ENCODE measurements at places on chromosomes 16 and 17.

DNA sequence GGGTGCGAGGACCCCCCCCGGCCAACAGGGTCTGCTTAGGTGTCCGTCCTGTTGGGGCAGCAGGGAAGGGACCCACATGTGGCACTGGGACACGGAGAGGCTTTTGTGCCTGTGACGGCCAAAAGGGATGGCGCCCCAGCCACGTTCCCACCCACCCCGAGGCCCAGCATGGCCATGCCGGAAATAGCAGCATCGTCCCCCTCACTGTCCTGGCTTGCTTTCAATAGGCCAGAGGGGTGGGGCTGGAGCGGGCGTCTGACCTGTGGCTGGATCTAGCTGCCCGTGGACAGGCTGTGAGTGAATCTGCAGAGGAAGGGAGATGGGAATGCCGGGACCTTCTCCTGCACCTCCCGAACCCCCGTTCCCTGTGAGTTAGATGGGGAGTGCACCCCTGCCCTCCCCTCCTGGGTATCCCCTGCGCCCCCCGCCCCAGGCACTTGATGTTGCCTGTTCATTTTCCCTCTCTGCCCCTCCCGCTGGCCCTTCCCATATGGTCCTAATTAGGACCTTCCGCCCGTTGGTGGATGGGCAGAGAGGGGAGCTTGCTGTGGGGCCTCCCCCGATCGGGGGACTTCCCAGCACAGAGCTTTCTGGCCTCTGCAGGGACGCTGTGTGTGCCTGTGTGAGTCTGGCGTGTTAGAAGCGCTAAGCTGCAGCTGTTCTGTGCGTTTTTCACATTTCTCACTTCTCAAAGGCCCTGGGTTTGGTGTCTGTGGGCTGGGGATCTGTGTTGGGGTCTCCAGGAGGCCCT lies 292.8 kb downstream of the SEC14L1 start:
- no peak for DNase-seq

- DNase-seq: no peak
Observed at GRCh38 chr16:28000314-28001169, 63.0 kb downstream of the GSG1L start.

GRCh38 chr16:69720822-69721430 lies 5.4 kb downstream of the NQO1 start:
- no peak for DNase-seq

- DNase-seq: peak; percentile 52
Observed at GRCh38 chr17:81409190-81409935, 14.1 kb downstream of the BAHCC1 start.

GRCh38 chr17:48121923-48122664 lies 14.5 kb downstream of the SNX11 start:
- DNase-seq: no peak

- DNase-seq: no peak
Observed at GRCh38 chr17:72345088-72345487, 224.3 kb downstream of the SOX9 start.

DNA sequence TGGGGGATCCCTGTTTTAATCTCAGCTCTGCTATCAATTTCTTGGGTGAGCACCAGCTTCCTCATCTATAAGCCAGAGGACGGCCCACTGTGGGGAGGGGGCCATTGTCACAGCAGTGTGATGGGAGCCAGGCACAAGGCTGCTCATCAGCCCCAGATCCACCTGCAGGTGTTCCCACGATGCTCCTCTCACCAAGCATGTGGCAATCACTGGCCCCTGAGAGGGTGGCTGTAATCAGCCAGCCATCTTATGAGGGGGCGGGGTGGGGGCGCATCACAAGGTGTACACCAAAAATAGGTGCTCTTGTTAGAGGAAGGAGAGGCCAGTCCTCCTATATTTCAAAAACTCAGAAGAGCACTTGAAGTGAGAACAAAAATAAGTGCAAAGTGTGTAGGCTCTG lies 31.2 kb downstream of the HNF1B start:
- no peak for DNase-seq

DNA sequence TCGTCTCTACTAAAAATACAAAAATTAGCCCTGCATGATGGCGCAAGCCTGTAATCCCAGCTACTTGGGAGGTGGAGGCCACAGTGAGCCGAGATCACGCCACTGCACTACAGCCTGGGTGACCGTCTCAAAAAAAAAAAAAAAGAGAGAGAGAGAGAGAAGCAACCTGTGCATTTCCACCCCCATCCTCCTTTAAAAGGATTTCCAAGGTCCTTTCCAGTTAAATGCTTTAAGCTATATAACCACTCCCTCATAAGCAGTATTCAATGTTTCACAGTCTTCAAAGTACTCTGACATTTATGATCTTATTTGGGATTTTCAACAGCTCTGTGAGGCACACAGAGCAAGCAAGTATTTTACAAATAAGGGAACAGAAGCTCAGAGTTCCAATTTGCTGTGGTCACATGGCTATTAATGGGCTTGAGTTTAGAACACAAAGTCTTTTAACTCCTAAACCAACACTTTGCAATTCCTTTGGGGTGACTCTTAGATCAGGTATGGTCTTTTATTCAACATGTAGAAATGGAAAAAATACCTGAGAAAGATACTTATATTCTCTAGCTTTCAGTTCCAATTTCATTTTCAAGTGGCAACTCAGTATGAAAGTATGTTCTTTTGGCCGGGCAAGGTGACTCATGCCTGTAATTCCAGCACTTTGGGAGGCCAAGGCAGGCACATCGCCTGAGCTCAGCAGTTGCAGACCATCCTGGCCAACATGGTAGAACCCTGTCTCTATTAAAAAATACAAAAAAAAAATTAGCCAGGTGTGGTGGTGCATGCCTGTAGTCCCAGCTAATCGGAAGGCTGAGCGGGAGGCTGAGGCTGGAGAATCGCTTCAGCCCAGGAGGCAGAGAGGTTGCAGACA lies 31.3 kb downstream of the SPOP start:
- peak; percentile 88 for DNase-seq

DNA sequence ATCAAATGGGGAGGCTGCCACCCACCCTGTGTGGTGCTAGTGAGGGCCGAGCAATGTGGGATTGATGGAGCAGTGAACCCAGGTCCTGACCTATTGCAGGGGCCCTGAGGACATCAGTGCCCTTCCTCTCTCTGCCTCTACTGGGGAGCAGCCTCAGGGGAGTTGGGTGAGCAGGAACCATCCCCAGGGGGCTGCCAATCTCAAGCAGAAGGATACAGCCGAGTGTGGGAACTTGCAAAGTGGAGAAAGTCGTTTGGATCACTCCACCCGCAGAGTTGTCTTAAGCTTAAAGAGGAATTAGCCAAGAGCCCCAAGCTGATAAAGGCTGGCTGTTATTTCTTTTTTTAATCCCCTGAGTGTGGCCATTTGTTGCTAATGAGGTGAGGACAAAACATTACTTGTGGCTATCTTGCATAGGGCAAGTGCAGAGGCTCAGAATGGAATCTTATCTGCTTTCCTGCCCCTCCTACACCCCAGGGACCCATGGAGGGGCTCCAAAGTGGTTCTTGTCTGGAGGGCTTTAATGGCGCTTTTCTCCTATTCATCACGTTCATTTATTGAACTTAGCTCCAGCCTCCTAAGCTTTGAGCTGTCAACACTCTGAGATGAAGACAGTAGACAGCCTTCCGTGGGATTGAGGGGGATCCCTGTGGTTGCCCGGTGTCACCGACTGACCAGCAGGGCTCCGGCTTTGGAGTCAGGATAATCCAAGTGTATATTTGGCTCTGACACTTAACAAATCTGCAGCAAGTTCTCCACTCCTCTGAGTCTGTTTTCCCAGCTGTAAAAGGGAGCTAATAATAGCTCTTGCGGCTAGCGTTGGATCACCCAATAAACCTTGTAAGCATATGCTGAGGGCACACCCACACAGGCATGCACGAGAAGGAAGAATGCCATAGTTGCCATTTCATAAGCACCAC lies 45.1 kb downstream of the MYH11 start:
- peak; percentile 86 for DNase-seq

DNA sequence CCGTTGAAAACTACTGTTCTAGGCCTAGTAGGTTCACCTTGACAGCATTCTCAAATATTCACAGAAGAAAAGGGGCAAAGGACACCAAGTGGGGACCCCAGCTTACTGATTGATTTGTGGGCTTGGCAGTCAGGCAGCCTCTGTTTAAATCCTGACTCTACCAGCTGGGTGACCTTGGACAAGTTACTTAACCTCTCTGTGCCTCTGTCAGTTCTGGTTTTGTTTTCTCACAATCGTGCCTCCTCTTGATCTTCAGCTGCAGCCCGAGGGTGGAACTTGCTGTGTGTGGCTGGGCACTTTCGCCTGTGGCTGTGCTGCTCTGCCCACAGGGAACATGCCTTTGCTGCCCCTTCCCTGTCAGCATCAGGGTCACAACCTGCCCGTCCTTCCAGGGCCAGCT lies 17.8 kb downstream of the RAP1GAP2 start:
- DNase-seq: no peak

DNA sequence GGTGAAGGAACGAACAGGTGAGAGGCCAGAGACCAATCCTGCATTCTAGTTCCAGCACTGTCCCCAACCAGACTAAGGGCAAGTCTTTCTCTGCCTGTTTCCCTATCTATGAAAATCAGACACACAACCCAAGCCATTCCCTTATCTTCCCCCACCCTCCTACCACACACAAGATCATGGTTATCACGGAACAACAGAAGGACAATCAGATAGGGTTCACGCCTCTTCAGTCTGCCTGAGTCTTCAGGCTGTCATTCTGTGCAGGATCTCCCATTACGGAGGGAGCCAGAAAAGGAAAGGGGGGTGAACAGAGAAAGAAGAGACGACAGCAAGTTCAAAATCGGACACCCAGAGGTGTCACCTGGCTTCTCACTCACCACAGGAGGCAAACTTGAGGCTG lies 11.1 kb downstream of the TLE7 start:
- no peak for DNase-seq

GRCh38 chr17:8284126-8284525 lies 4.3 kb upstream of the RANGRF start:
- no peak for DNase-seq
